ENCODE measurements at places on chromosomes 3 and 15. TPM values are rescaled to one million over a fixed set of nuclear protein-coding genes. Genes with fewer than 3 reads are reported as not detected.

Gene ADGRG7
- total RNA-seq: 2.9 TPM

Gene TICRR
- 1.2 TPM for total RNA-seq

Gene WNT5A
- total RNA-seq: 5.3 TPM

Gene CACNA2D3
- 6.3 TPM for total RNA-seq

DNA sequence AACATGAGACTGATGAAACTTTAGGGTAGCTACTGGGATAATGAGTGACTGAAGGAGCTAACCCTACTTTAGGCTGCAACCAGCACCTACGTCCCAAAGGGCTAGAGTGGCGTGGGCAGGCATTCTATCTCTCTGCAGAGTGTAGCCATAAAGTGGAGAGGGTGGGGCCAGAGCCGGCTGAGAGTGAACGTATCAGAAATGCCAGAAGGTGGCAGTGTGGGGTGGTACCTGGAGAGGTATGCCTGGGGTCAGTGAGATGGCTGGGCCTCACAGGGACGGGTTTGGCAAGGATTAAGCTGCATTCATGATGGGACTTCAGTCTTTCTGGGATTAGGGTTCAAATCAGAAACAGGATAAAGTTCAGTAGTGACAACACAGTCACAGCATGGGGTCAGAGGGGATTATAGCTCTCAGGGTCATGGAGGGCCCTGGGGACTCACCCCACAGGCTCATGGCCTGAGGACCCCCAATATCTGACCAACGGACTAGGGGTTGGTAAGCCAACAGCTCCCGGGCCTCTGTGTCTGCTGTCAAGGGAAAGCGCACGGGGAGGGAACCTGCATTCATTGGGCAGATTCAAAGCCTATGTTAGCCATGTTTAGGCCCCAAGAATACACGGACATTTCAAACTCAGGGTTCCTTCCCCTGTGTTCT lies 86.5 kb upstream of the FOXB1 start:
- peak; percentile 5 for DNase-seq

DNA sequence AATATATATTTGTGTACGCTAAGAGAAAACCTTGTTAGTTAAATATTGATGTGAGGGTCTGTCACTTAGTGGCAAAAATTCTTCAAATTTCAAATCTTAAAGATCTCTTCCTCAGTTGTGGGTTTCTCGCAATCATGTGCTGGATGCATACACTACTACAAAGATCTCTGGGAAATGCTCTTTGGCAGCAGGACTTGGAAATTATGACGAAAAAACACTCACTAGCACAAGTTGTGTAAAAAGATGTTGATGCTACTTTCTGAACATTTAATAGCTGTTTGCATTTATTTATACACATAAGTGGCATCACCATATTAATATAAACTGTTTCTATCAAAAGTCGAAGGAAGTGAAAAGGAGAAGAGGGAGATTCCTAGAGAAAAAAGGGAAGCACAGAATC lies 10.8 kb upstream of the NANOGP8 start:
- DNase-seq: no peak

- peak; percentile 59 for DNase-seq
These were observed 133.6 kb upstream of the RAP2B start for GRCh38 chr3:153028381-153028780.

DNA sequence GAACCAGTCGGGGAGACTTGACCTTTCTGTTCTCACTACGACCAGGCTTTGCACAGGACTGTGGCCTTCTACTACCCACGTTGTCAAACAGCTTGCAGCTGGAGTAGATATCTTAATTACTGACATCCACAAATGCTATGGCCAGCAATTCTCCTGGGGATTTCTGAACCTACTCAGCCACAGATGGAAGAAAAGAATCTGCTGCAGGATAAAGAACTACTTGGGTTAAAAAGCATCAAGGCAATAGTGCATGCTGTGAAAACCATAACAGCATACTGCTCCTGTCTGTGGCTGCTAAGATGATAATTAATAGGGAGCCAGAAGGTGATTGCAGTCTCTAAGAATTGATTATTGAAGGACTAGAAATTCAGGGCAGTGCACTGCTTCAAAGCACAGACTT lies 859.2 kb upstream of the SEMA6D start:
- DNase-seq: no peak

DNA sequence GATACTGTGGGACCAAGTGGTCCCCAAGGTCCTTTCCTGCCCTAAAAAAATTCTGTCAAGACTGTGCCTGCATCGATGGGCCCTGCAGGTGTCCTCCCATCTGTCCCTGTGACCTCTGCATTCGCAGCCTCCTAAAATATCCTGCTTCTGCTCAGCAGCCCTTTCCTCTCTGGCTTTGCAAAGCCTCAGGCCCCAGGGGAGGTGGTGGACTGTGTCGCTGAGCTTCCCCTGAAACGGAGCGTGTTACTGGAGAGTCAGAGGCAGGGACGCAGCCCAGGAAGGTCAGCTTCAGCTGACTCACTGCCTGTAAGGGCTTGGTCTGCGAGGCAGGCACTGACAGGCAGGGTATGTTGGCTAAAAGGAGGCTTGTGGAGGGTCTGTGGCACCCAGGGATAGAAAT lies 110.0 kb downstream of the RAB11A start:
- DNase-seq: no peak

DNA sequence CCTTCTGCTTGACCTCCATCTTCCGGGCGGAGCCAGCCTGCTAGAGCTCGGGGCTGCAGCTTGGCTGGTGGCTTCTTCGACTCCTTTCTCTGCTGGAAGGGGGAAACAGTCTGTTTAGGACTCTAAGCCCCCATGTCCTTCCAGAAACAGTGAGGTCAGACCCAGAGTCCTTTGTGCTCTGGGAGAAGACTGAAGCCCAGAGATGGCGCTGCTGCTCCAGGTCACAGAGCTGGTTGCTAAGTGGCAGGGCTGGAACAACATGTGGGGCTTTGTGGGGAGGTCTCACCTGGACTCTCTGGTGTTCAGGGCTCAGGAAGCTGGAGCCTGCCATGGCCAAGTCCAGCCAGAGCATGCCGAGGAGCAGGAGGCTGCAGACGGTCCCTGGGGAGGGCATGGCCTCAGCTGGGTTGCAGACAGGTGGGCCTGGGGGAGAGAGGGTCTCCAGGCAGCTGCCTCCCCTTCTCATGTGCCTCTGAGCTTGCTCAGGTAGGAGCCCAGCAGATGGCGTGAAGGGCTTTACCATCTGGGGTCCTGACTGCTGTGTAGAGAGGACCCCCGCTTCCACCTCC lies 2.9 kb downstream of the GHRL start:
- DNase-seq: no peak

DNA sequence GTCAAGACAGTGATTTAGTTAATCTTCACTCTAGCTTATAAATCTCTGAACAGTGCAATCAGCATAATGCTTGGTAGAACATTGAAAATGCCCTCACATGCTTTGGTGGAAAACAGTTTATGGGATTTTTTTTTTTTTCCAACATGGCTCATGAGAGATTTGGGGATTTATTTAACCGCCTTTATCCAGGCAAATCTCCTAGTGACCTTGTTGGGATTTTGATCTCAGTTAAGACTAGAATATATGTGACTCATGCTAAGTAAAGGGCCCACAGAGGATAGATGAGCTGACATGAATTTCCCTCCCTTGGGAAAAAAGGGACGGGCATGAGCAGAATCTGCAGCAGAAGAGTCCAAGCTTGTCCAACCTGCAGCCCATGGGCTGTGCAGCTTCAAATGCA lies 18.7 kb downstream of the LRTM1 start:
- peak; percentile 91 for DNase-seq

DNA sequence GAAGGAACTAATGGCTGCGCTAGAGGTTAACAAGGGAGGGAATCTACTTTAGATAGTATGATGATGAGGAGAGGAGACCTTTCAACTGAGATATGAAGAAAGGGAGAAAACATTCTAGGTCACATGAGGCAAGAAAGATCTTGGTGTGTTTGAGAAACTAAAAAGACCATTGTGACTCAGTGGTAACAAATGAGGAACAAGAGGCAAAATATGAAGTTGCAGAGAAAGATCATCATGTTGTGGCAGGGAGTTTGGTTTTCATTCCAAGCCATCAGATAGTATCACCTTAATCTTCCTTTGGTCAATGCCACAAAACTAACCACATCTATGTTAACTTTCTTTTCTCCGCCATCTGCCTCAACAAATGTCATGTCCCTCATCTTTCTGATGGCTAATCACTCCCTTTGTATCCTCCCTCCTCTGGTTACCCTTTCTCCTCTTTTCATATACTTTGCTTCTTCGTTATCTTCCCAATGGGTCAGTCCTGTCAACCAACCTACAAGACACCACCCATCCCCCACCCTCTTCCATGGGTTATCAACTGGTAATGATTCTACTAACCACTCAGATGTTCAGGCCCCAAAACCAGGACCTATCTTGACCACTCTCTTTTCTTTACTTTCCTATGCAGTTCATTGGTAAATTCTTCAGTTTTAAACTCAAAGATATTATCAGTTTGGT lies 2.4 kb upstream of the PDCD6IP start:
- no peak for DNase-seq
